Naive thymus-derived CD4-positive, alpha-beta T cell (primary cell): ENCODE measurements at places on chromosomes 1 and 21. TPM values are rescaled to one million over a fixed set of nuclear protein-coding genes. Genes with fewer than 3 reads are reported as not detected.

Gene MPZ
- polyA plus RNA-seq: not detected

- no peak overlapping the region for H3K27ac ChIP-seq
- no peak overlapping the region for H3K4me3 ChIP-seq
- no peaks in the 10 kb centered on the region for H3K27me3 ChIP-seq
- DNase-seq: no peak
- no peaks in the 10 kb centered on the region for H3K4me1 ChIP-seq
These were observed 354.8 kb upstream of the NFIA start for GRCh38 chr1:60727552-60727951.

GRCh38 chr1:155466996-155467395 is 95.6 kb downstream of the ASH1L start:
- H3K4me3 ChIP-seq: no peak overlapping the region
- peaks cover 8% of the 10 kb centered on the region for H3K4me1 ChIP-seq
- no peak for DNase-seq
- no peaks in the 10 kb centered on the region for H3K27me3 ChIP-seq

DNA sequence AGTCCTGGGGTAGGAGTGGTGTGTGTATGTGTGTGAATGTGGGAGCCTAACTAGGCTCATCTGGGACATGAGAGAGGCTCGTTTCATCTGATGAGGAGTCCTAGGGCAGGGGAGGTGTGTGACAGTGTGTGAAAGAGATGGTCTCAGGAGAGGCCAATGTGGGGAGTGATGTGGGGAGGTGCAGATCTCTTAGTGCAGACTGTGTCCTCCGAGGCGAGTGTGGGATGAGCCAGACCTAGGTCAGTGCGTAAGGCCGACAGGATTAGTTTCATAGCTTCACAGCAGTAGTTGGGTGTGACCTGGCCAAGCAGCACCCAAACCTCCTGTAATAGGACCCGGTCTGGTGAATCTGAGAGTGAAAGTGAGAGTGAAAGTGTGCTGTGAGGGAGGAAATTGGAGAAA is 94.7 kb downstream of the LIPI start:
- H3K4me1 ChIP-seq: peaks cover 4% of the 10 kb centered on the region
- no peaks in the 10 kb centered on the region for H3K27me3 ChIP-seq
- H3K4me3 ChIP-seq: no peak overlapping the region
- DNase-seq: no peak
- H3K27ac ChIP-seq: no peak overlapping the region

DNA sequence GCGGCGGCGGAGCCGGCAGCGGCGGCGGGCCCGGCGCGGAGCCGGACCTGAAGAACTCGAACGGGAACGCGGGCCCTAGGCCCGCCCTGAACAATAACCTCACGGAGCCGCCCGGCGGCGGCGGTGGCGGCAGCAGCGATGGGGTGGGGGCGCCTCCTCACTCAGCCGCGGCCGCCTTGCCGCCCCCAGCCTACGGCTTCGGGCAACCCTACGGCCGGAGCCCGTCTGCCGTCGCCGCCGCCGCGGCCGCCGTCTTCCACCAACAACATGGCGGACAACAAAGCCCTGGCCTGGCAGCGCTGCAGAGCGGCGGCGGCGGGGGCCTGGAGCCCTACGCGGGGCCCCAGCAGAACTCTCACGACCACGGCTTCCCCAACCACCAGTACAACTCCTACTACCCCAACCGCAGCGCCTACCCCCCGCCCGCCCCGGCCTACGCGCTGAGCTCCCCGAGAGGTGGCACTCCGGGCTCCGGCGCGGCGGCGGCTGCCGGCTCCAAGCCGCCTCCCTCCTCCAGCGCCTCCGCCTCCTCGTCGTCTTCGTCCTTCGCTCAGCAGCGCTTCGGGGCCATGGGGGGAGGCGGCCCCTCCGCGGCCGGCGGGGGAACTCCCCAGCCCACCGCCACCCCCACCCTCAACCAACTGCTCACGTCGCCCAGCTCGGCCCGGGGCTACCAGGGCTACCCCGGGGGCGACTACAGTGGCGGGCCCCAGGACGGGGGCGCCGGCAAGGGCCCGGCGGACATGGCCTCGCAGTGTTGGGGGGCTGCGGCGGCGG is 1.0 kb downstream of the ARID1A start:
- peak overlapping the region; percentile 76 for H3K4me3 ChIP-seq
- H3K27ac ChIP-seq: peak overlapping the region; percentile 83

DNA sequence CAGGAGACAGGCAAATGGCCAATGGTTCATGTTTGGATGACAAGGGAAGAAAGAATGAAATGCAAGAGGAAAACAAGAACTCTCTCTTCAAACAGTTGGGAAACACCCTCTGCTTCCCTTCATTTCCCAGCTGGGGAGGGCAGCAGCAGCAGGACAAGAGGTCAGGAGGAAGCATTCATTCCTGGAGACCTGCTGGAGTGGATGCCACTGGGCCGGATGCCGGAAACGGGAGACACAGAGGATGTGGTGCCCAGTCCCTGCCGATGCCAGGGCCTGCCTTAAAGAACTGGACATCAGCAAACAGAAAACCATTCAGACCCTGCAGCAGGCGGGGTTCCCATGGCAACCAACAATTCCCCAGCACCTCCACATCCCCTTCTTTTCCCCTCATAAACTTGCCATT is 102.3 kb upstream of the ZNF648 start:
- no peak for DNase-seq
- H3K4me3 ChIP-seq: no peak overlapping the region
- H3K27ac ChIP-seq: no peak overlapping the region
- no peaks in the 10 kb centered on the region for H3K4me1 ChIP-seq
- H3K36me3 ChIP-seq: no peaks in the 10 kb centered on the region
- no peaks in the 10 kb centered on the region for H3K27me3 ChIP-seq

GRCh38 chr1:71088645-71089287 is 7.9 kb upstream of the ZRANB2 start:
- no peak overlapping the region for H3K27ac ChIP-seq
- peaks cover 6% of the 10 kb centered on the region for H3K27me3 ChIP-seq
- H3K4me3 ChIP-seq: no peak overlapping the region
- H3K36me3 ChIP-seq: no peaks in the 10 kb centered on the region

DNA sequence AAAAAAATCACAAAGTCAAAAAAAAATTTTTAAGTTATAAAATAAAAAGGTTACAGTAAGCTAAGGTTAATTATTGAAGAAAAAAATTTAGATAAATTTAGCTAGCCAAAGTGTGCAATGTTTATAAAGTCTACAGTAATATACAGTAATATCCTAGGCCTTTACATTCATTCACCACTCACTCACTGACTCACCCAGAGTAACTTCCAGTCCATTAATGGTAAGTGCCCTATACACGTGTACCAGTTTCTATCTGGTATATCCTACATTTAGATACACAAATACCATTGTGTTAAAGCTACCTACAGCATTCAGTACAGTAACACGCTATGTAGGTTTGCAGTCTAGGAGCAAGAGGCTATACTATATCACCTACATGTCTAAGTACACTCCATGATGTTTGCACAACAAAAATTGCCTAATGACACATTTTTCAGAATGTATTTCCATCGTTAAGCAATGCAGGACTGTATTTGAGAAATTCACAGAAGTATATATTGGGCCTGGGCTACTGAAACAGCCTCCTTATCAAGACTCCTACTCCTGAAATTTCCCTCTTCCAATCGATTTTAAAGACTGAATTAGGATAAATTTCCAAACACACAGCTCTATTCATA is 155.1 kb downstream of the COP1 start:
- peaks cover 3% of the 10 kb centered on the region for H3K4me1 ChIP-seq
- no peak overlapping the region for H3K4me3 ChIP-seq
- H3K27me3 ChIP-seq: no peaks in the 10 kb centered on the region
- DNase-seq: no peak
- H3K36me3 ChIP-seq: no peaks in the 10 kb centered on the region

- H3K27me3 ChIP-seq: no peaks in the 10 kb centered on the region
- DNase-seq: peak; percentile 57
- H3K4me1 ChIP-seq: peaks cover 37% of the 10 kb centered on the region
- H3K4me3 ChIP-seq: peak overlapping the region; percentile 88
These were observed 1.3 kb downstream of the S1PR1 start for GRCh38 chr1:101238031-101238628.

DNA sequence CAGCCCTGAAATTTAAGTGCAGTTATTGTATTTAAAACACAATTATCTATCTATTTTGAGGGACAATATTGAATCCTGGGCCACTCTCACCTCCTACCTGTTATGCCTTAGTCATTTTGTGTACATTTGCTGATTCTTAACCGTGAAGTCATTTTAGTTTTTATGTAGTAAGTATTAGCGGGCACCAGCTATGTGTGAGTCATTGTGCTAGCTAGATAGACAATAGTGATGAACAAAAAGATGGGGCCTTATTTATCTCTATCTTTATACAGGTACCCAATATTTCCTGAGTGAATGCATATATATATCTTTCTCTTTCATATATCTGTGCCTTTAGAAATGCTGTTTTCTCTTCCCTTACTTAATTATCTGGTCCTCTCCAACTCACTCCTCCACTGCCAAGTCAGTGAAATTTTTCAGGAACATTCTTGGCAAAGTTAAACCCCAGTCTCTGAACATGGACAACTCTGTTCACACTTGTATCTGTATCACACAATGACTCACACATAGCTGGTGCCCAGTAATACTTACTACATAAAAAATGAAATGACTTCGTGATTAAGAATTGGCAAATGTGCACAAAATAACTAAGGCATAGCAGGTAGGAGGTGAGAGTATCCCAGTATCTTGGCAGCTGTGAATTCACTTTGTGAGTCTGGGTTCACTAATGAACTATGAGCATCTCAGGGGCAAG is 166.0 kb upstream of the C8B start:
- no peaks in the 10 kb centered on the region for H3K27me3 ChIP-seq
- H3K4me1 ChIP-seq: no peaks in the 10 kb centered on the region
- H3K4me3 ChIP-seq: no peak overlapping the region
- DNase-seq: no peak
- no peak overlapping the region for H3K27ac ChIP-seq
- H3K36me3 ChIP-seq: no peaks in the 10 kb centered on the region
